Cardiac fibroblast (primary cell): ENCODE measurements at places on chromosomes 1 and 21.

- DNase-seq: no peak
Observed at GRCh38 chr1:37038227-37039093, 4.1 kb upstream of the GRIK3 start.

DNA sequence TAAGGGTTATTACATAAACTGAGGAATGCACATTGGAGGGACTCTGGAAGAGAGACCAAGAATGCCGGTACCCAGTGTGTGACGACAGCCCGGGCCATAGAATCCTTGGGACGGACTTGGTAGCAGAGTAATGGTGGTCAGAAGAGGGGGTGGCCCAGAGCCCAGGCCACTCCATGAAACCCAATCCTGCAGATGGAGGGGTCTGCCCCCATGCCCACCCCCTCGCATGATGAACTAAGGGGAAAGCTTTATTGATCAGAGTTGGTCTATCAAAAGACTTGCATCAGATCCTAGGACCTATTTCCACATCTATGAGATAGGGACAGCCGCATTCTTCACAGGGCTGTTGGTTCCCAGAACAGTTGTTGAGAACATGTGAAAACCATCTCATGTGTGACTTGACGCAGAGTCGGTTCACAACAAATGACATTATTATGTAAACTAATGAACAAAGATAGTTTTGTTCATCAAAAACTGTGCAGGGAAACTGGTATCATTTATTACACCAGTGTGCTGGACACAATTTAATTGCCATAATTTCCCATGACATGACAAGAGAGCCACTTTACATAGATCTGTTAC lies 21.5 kb upstream of the SDC3 start:
- no peak for DNase-seq

- peak; percentile 82 for DNase-seq
Observed at GRCh38 chr1:85344256-85344694, 67.8 kb upstream of the BCL10 start.

- no peak for DNase-seq
Observed at GRCh38 chr1:6218375-6219164, 12.7 kb downstream of the RNF207 start.

GRCh38 chr1:165228676-165229075 lies 127.8 kb downstream of the LMX1A start:
- peak; percentile 2 for DNase-seq

GRCh38 chr1:205536759-205537361 lies 32.4 kb downstream of the CDK18 start:
- no peak for DNase-seq
